Neural crest cell (in vitro differentiated cells): ENCODE measurements at places on chromosomes 13 and 19.

GRCh38 chr13:28258417-28258816, 120.1 kb downstream of the PAN3 start:
- no peak for DNase-seq

DNA sequence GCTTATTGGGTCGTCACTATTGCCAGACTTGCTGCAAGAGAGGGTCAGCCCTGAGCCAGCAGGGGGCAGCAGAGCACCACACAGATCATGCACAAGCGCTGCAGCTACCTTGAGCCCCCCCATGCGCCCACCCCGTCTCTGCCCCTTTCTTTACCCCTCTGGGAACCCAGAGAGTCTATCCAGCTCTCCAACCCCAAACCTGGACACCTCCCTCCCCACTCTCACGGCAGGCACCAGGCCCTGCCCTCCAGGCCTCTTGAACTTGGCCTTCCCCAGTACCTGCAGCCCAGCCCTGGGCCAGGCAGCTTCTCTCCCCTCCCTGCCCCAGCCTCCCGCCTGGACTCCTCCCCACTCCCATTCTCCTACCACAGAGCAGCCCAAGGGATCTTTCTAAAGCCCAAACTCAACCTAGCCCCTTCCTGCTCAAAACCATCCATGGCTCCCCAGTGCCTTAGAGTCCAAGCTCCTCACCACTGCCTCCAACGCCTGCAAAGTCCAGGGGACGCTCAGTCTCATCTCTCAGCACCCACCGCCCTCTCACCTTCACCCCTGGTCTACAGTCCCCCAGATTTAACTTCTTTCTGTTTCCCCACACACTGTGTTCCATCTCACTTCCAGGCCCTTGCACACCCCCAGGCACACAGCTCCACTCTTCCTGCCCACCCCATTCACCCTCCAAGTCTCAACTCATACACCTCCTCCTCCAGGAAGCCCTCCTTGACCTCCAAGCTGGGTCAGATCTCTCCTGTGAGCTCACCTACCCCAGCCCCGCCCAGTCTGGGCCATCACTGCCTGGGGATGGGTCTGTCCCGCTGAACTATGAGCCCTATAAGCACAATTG, 9.4 kb upstream of the CEACAM16 start:
- DNase-seq: peak; percentile 84

GRCh38 chr13:87667686-87668085, 3.5 kb upstream of the SLITRK5 start:
- no peak for DNase-seq

GRCh38 chr19:10991521-10992081, 30.8 kb downstream of the SMARCA4 start:
- no peak for DNase-seq

DNA sequence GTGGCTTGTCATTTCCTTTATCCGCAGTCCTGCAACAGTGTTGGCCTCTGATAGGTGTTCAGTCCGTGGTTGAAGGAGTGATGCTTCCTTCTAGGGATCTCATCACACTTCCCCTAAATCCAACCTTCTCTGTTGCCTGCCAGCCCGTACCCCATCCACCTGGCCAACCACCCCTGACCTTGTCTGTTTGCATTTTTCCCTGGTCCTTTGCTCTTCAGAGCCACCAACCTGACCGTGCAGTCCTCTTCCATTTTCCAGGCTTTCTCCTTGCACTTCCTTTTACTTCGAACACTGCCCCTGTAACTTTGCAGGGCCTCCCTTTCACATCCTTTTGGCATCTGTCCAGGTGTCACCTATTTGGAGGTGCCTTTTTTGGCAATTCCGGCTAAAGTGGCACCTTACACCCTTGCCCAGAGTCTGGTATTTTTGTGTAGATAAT, 696 bp downstream of the ZNF460 start:
- DNase-seq: no peak

DNA sequence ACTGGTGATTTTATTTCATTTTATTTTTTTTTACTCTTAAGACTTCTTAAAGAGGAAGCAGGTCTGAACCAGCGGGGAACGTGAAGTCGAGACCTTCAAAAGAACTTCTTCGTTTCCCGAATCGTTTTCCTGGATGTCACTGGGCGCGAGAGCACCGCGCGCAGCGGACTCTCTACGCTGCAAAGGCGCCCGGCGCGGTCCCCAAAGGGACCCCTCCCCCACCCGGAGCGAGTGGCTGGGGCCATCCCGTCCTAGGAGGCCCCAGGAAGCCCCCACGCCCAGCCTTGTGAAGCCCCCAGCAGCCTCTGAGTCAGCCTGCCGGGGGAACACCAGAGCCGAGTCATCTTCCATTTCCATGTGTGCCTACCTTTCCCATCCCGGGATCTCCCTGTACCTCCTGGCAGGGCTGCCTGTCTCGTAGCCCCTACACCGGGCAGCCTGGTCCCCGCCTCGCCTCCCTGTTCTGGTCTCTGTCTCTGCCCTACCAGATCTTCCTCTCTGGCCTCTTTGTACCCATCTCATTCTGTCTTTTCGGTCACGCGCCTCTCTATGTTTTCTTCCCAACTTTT, 608 bp downstream of the CD70 start:
- DNase-seq: no peak

GRCh38 chr13:40780822-40781401, 8.5 kb upstream of the SLC25A15 start:
- no peak for DNase-seq

DNA sequence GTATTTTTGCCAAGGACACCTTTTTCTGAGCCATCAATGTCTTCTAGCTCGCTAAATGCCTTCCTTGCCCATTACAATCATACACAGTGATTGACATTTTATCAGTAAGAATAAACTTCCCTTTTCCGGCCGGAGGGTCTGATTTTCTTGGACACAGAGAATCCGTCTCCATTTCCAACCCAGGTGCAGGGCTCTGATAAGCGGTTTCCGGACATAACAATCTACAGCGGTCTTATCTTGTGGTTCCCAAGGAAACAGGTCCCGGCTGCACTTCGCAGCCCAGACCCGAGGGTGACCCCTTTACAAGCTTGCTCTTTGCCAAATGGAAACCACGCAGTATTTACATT, 5.1 kb upstream of the ZNF77 start:
- no peak for DNase-seq

DNA sequence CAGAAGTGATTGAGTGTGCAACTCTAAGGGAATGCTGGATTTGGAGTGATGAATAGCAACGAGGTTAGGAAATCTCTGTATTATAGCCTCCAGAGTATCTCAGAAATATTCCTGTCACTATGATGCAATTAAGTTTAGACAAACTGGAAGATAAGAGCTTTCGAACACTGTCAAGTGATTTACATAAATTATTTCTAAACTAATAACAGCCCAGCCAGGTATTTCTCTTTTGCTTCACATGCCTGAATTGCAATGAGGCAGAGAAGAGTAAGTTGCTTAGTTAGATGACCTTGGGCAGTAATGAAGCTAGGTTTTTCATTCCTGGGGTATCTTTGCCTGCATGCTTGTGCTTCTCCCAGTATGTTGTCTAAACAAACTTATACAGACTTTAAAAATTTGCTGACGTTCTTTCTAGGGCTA, 134.5 kb downstream of the LMO7 start:
- no peak for DNase-seq

DNA sequence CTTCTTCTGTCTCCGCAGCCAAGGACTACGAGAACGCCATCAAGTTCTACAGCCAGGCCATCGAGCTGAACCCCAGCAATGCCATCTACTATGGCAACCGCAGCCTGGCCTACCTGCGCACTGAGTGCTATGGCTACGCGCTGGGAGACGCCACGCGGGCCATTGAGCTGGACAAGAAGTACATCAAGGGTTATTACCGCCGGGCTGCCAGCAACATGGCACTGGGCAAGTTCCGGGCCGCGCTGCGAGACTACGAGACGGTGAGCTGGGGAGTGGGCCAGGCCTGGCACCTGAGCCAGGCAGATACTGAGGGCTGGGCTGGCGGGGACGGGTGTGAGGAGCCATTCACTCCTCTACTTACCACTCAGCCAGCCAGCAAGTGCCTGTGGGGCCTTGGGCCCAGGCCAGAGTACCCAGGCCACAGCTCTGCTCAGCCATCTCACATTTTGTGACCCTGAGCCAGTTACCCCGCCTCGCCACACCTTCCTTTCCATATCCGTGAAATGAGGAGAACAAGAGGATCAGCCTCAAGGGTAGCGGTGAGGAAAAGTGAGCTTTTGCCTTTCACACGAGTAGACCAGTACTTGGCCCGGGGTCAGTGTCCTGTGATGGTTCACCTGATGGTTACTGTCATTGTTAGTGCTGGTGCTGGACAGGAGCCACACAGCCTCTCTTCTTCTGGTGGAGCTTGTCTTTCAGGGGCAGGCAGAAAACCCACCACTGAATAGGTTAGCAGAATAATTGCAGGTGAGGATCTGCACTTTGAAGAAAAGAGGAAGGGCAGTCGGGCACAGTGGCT, 7.0 kb downstream of the PPP5C start:
- DNase-seq: no peak

GRCh38 chr13:29156136-29156535, 336.0 kb downstream of the MTUS2 start:
- DNase-seq: no peak

- no peak for DNase-seq
These were observed 432.2 kb upstream of the ZNF507 start for GRCh38 chr19:31913103-31913661.

GRCh38 chr13:21123956-21124355, 52.4 kb downstream of the SKA3 start:
- no peak for DNase-seq

DNA sequence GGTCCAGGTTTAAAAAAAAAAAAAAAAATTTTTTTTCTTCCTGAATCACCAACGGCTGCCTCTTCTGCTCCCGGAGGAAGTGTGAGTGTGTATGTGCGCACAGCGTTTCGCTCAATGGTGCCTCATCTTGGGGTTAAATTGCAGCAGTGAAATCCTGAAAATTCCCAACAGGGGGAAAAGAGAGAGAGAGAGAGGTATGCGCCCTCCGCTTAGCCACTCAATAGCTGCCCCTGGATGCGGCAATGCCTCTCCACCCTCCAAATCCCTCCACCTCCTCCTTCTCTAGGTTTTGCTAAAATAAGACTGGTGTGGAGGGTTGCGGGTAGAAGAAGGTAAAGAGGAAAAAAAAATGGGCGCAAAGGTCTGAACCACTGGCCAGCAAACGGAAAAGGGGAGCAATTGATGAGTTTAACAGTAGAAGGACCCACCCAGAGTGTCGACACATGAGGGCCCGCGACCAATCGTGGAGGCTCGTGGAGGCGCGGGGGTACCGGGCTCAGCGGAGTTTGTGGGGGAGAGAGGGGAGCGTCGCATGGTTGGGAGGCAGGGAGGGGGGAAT, 853 bp upstream of the CACNA1A start:
- DNase-seq: no peak

- DNase-seq: peak; percentile 88
These were observed at the start of gene LATS2 for GRCh38 chr13:21061029-21061763. TSS of gene LATS2 (minus strand) at chr13:21061586. CDS start at chr13:21046026, 15,560 bp downstream.
